Central memory CD4-positive, alpha-beta T cell (primary cell): ENCODE measurements at places on chromosomes 6 and 20.

- DNase-seq, result no peak
Measured at GRCh38 chr20:22260506-22260905, 323.9 kb downstream of the FOXA2 start.

GRCh38 chr6:113377362-113377942 is 479.7 kb upstream of the MARCKS start:
- no peak for DNase-seq

- no peak for DNase-seq
Measured at GRCh38 chr6:44867571-44868334, 460.4 kb upstream of the RUNX2 start.

GRCh38 chr20:22690000-22690399 is 105.6 kb upstream of the FOXA2 start:
- DNase-seq, result no peak

GRCh38 chr6:2854396-2854982 is 12.8 kb upstream of the SERPINB1 start:
- no peak for DNase-seq

DNA sequence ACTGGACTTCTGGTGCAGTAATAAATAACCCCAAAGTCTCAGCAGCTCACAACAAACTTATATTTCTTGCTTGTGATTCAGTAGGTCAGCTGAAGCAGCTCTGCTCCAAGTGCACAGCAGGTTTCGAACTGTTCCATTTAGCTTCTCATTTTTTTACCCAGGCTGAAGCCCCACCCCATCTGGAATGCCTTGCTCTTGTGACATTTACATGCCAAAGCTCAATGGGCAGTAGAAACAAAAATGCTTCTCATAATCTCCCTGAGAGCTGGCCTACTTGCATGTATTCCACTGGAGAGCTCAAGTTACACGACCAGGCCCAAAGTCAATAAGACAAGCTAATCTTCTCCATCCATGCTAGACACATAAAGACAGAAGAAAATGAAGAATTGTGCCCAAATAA is 165.2 kb downstream of the HAO1 start:
- DNase-seq, result no peak

- peak; percentile 62 for DNase-seq
Measured at GRCh38 chr6:129686941-129687627, 22.9 kb downstream of the ARHGAP18 start.

DNA sequence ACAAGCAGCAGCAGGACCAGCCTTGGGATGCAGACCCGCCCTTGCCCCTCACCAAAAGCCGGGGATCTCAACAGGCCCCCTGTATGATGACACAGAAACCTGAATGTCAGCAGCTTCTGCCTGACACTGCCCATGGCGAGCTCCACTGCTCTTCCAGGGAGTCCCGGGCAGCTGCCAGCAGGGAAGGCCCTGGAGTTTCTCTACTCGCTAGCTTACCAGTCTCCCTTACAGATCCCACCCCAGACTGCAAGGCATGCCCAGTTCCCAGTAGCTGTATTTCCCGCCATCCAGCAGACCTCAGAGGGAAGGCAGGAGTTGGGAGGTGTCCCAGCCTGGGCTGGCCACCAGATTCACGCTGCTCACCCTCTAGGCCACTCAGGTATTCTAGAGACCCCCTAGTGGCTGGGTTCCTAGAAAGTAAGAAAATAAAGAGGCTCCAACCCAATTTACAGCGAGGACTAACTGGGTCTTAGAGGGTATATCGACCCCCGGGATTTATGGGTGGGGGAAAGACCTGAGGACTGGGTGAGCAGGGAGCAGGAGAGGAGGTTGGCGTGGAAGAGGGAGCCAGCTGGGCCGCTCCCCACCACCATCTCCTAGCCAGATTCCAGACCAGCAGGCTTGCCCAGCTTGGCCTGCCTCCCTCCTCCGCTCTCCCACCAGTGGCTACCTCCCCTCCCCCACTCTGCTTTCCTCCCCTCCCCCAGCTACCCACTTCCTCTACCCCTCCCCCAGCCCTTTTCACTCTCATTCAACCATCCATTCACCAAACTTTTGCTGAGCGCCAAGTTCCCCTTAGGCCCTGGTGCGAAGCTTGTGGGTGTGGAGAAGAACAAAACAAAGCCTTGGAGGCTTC is 9.7 kb upstream of the HMGA1 start:
- no peak for DNase-seq
